ENCODE measurements at places on chromosomes 12 and 14.

GRCh38 chr12:77070800-77071449 lies 5.6 kb upstream of the E2F7 start:
- DNase-seq, result no peak

DNA sequence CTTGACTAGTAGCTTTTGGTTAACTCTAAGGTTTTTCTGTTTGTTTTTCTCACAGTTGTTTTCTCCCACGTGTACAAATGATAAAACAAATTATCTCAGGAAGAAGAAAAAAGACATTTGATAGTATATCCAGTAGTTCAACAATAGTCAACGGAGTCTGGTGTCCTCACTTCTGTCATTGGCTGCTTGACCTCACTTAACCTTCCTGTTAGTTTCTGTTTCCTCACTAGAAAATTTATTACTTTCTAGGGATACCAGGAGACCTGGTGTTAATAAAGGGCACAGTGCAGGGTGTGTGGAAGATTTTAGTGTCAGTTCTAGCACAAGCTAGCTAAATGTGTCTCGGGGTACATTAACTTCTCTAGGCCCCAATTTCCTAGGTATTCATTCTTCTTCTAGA lies 116.0 kb downstream of the PRKCH start:
- DNase-seq, result no peak

GRCh38 chr12:77947330-77947729 lies 116.6 kb downstream of the NAV3 start:
- DNase-seq, result peak; percentile 76

GRCh38 chr14:49702725-49703124 lies 9.8 kb downstream of the KLHDC1 start:
- DNase-seq, result peak; percentile 39

GRCh38 chr14:34171431-34172172 lies 220.7 kb upstream of the EGLN3 start:
- no peak for DNase-seq

GRCh38 chr14:26402126-26402525 lies 195.7 kb downstream of the NOVA1 start:
- no peak for DNase-seq

DNA sequence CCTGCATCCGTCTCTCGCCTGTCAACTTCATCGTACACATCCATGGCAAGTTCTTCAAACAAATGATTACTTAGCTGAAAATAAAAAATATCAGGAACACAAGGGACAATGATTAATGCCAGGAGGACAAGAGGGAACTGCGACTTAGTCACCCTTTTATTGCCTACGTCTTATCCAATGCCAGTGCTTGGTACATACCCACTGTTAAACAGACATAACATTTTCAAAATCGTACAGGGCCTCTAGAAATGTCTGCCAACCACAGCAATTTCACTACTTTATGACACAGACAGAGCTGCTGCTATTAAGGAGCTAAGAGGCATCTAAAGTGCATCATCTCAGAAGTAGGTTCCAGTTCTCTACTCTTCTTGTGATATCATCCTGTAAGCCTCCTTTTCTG lies 34.6 kb downstream of the GIT2 start:
- peak; percentile 53 for DNase-seq

DNA sequence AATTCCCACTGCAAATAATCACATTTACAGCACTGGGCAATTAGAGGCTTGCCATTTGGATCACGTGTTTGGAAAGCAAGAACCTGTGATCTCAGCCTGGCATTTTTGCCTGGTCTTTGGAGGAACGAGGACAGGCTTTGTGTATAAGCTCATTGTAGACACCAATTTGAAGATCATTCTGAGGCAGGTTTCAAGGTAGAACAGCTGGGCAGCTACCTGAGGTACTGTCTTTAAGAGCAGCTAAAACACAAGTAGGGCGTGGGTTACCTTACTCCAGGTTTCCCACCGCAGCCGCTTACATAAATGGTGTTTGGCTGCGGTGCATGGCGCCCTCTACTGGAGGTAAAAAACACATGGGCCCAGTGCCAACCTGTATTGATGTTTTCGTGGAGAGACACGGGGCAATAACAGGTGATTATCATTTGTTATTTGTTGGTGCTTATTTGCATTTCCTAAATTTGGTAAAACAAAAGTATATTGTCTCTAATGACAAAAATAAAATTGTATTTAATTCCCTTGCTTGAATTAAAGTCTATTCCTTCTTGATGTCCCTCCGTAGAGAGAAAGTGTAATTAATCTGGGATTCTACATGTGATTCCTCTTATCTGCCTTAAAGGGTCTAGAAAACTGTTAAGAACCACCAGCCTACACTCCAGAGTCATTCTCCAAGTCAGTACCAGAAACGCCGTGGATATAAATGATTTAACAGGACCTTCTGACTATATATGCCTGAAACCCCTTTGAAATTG lies 69.7 kb downstream of the SVOP start:
- peak; percentile 71 for DNase-seq

DNA sequence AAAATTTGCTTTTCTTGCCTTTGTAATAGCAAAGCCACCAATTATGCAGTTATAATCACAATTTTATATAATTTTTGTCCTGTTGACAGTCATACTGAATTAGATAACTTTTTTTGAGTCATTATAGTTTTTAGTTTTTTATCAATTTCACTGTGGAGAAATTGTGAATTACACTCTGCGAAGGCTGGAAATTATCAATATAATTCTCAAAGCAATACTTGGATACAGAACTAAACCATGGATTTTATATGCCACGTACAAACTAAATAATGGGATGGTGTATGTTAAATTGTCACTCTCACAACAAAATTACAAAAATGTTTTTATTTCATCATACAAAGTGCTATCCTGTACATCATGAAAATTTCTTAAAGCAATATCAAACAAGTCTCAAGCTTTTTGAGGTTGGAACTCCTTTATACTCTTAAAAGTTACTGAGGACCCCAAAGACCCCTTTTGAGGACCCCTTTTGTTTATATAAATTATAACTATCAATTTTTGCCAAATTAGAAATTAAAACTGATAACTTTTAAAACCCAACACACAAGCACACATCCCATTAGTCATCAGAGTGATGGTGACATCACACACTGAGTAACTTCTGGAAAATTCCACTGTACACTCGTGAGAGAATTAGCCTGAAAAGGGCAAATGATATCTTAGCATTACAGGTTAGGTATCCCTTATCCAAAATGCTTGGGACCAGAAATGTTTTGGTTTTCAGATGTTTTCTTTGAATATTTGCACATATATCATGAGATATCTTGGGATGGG lies 19.8 kb upstream of the AQP2 start:
- peak; percentile 54 for DNase-seq

DNA sequence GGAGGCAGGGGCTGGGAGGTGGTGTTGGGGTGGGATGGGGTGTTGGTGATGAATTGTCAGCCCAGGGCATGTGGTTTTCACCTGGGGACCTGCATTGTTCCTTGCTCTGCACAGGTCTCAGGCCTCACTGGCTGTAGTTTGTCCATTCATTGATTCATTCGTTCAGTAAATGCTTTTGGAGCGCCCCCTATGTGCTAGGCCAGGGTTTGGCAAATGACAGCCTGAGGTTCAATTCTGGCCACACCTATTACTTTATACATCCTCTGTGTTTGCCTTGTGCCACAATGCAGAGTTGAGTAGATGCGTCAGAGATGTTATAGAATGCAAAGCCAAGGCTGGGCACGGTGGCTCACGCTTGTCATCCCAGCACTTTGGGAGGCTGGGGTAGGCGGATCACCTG lies 4.7 kb downstream of the ADCK1 start:
- no peak for DNase-seq

GRCh38 chr14:62117751-62118105 lies 355.5 kb downstream of the SNAPC1 start:
- DNase-seq, result no peak

DNA sequence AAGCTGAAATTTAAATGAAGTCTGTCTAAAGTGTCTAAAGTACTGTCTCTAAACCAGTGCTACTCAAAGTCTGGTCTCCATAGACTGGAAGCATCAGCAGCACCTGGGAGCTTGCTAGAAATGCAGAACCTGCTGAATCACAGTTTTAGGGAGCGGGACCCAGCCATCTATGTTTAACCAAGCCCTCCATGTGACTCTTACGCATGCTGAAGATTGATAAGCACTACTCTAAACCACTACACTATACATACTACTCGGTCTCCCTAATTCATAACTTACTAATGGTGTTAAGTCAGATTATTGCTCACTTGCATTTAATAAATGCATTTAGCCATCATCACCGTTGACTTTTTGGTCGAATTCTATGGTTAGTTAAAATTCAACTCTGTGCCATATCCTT lies 88.8 kb downstream of the SLC25A21 start:
- DNase-seq, result no peak

GRCh38 chr14:89371585-89372511 lies 45.2 kb downstream of the FOXN3 start:
- DNase-seq, result no peak

DNA sequence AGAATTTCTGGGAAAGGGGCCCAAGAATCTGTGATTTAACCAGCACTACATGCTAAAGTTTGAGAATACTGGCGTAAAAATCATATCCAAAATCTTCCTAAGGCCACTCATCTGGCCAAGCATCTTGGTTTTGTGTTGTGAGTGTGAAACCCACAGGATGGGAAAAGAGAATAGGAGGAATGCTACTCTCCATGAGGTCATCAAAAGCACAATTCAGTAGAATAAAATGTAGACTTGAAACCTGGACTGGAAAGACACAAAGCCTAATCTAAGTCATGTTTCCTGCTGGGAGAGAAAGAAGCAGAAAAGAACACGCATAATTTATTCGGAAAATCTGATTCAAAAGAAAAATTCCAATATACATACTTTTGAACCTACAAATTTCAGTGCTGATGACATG lies 42.3 kb downstream of the NR1H4 start:
- no peak for DNase-seq

DNA sequence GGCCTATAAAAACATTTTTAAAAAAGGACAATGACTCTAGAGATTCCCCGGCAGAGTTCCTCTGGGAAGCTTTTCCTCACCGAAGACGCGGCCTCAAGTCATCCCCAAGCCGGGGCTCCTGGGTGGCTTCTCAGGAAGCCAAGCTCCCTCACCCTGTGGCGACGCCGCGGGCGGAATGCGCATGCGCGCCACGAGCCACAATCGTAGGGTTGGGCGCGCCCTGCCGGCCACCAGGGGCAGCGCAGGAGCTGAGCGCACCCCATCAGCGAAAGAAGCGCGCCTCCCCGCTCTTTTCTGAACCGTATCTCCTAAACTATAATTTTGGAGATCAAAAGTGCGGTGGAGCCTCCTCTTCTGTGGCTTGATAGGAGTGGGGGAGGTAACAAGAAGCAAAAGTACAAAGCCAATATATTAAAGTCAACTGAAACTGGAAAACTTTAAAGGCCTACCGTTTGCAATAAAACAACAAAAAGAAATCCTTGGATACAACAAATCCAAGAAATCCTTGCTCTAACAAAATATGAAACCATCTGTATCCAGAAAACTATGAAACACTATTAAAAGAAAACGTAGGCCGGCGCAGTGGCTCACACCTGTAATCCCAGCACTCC lies 17.4 kb upstream of the CHFR start:
- peak; percentile 38 for DNase-seq

DNA sequence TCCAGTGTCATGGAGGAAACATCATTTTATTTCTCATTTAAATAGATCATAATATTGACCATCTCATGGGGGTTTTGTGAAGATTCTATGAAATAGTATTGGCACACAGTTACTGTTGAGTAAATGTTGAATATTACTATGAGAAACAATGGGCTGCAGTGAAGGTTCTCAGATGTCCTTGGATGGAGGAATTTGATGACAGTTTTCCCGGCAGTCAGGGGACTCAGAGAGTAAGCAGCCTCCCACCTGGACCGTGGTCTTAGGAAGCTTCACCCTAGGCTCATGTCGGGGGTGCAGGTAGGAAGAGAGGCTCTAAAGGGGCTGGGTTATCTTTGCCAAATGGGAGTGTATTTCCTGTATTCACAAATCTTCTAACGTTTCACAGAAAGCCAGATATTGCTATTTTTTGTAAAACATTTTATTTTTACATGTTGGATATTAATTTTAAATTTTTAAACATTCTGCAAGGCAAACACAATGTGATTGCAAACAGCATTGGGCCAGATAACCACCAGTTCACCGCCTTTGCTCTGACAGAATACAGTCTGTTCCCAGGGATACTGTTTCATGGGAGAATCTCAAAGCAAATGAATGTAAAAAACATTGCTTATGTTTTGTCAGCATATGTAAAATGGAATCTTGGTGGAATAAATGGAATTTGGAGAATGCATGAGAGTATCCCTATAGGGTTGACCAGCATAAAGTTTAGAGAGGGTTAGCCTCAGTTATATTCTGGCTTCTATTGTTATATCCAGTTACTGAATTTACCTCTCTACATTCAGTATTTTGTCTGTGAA lies 380.8 kb upstream of the TMEM132C start:
- no peak for DNase-seq

DNA sequence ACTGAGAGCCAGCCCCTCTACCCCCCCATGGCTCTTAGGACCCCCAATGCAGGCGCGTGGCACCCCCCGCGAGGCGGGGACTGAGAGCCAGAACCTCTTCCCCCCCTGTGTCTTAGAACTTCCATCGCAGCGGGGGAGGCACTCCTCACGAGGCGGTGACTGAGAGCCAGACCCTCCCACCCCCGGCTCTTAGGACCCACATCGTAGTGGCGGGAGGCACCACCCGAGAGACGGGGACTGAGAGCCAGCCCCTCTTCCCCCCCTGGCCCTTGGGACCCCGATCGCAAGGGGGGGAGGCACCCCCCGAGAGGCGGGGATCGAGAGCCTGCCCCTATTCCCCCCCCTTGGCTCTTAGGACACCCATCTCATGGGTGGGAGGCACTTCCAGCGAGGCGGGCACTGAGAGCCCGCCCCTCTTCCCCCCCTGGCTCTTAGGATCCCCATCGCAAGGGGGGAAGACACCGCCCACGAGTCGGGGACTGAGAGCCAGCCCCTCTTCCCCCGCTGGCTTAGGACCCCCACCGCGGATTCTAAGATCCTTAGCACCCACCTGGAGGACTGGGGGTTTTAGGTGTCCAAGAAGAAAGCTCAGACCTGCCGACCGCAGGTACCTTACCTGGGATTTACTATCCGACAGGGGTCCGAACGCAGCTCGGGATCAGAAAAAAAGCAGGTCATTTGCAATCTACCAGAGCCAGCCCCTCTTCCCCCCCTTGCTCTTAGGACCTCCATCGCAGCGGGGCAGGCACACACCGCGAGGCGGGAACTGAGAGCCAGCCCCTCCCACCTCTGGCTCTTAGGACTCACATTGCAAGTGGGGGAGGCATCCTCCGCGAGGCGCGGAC lies 44.9 kb downstream of the DDX11 start:
- no peak for DNase-seq

- DNase-seq, result no peak
Measured at GRCh38 chr12:82225871-82226270, 132.3 kb downstream of the CCDC59 start.

- DNase-seq, result no peak
Measured at GRCh38 chr12:49901986-49902385, 1.7 kb downstream of the FAIM2 start.

- peak; percentile 23 for DNase-seq
Measured at GRCh38 chr12:79988368-79988767, 53.5 kb upstream of the PPP1R12A start.

- DNase-seq, result no peak
Measured at GRCh38 chr14:24078146-24078545, 6.8 kb downstream of the CPNE6 start.

- no peak for DNase-seq
Measured at GRCh38 chr12:80491166-80491565, 47.1 kb downstream of the PTPRQ start.

- DNase-seq, result no peak
Measured at GRCh38 chr12:113861708-113862312, 104.3 kb downstream of the RBM19 start.
